ENCODE measurements at places on chromosomes 12 and 14.

DNA sequence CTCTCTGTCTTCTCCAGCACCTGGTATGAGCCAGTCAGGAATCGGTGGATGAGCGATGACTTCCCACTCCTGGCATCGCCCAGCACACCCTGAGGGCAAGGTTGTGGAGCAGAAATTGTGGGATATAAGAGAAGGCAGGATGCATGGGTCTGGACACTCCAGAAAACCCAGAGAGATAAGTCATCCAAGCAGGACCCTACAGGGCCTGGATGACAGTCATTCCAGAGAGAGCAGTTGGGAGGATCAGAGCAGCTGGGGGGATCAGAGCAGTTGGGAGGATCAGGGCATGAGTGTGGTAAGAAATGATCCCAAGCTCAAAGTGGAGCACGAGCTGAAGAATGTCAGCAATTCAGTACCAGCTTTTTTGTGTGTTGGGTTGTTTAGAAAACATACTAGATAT lies 4.0 kb downstream of the AGAP2 start:
- DNase-seq, result no peak

DNA sequence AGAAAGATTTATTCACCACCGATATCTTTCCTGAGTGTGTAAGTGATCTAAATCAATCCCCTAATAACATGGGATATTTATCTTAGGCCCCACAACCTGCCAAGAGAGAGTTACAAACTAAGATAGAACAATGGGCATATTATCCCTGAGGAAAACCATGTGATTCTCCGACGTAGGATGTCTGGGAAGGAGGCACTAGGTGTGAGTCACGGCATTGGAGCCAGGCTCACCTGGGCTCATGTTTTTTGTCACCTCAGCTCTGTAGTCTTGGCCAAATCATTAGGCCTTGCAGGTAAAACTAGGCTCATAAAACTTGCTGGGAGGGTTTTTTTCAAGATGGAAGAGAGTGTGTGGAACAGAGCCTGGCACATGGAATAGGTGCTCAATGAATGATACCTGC lies 129.7 kb upstream of the PLEKHG7 start:
- DNase-seq, result no peak

DNA sequence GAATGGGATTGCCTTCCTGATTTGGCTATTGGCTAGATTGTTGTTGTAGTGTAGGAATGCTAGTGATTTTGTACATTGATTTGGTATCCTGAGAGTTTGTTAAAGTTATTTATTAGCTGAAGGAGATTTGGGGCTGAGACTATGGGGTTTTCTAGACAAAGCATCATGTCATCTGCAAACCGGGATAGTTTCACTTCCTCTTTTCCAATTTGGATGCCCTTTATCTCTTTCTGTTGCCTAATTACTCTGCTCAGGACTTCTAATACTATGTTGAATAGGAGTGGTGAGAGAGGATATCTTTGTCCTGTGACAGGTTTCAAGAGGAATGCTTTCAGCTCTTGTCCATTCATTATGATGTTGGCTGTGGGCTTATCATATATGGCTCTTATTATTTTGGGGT lies 265.7 kb upstream of the MGAT4C start:
- DNase-seq, result no peak

DNA sequence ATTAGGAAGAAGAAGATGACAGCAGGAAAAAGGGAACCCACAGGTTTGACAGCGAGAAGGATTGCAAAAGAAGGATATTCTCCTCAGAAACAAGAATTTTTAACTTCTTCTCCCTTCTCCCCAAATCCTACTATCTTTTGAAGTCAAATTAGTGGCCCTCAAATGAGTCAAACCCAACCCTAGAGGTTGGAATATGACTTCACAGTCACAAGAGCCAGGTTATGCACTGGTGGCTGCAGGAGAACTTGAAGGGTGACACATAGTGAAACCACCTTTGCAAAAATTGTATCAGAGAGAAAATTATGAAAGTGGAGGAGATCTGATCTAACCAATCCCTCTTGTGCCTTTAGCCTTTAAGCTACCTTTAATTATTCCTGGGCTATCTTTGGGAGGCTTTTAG lies 386.2 kb upstream of the CCDC196 start:
- DNase-seq, result no peak

DNA sequence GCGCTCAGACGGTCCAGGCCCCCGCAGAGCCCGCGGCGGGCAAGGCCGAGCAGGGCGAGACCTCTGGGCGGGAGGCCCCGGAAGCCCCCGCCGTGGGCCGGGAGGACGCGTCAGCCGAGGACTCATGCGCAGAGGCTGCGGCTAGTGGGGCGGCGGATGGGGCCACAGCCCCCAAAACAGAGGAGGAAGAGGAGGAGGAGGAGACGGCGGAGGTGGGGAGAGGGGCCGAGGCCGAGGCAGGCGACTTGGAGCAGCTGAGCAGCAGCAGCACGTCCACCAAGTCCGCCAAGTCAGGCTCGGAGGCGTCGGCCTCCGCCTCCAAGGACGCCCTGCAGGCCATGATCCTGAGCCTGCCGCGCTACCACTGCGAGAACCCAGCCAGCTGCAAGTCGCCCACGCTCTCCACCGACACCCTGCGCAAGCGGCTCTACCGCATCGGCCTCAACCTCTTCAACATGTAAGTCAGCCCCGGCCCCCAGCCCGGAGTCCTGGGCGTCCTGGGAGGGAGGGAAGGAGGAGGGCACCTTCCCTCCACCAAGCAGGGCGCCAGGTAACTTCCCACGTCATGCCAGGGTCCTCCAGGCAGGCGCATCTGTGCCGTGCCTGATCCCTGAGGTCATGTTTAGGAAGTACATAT lies 72.4 kb downstream of the IQSEC3 start:
- no peak for DNase-seq

- DNase-seq, result peak; percentile 73
These were observed 44.4 kb downstream of the GIT2 start for GRCh38 chr12:109951751-109952150.

DNA sequence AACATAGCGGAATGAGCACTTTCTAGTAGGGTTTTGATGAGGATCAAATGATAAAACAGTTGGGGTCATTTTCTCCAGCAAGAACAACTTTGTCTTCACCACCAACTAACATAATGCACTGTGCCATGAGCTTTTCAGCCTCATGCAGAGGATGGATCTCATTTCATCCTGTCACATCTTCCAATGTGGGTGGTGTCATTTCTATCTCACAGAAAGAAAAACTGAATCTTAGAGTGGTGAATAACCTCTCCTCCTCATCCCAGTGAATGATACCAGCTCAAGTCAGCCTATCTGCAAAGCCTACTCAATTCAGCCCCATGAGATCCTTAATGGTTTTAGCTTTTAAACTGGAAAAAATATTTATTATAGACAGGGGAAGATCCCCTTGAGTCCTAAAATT lies 1147.2 kb downstream of the VRK1 start:
- no peak for DNase-seq

- DNase-seq, result no peak
These were observed 18.6 kb downstream of the LRTM2 start for GRCh38 chr12:1838994-1839365.

DNA sequence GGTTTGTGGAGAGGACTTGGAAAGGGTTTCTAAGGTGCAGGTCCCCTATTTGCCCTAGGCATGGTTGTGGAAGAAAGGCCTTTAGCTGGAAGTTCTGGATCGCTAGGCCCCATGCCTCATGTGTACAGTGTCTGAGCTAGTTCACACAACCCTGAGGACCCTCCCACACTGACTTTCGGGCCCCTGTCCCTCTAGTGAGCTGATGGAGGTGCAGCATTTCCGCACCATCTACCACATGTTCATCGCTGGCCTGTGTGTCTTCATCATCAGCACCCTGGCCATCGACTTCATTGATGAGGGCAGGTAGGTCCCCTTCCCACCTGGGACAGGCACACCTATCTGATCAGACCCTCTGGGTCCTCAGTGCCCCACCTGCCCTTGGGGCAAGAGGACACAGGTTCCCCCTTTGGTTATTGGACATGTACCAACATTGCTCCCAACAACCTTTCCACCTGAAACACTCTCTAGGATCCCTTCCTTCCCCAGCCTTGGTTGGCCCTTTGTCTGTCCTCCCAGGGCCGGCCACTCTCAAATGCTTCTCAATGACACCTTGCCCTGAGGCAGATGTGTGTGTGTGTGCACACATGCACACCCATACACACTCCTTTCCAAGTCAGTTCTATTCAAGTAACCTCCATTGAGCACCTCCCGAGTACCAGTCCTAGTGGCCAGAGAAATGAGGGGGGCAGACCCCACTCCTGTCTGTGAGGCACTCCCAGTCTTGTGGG lies 2.6 kb downstream of the SOAT2 start:
- DNase-seq, result no peak

DNA sequence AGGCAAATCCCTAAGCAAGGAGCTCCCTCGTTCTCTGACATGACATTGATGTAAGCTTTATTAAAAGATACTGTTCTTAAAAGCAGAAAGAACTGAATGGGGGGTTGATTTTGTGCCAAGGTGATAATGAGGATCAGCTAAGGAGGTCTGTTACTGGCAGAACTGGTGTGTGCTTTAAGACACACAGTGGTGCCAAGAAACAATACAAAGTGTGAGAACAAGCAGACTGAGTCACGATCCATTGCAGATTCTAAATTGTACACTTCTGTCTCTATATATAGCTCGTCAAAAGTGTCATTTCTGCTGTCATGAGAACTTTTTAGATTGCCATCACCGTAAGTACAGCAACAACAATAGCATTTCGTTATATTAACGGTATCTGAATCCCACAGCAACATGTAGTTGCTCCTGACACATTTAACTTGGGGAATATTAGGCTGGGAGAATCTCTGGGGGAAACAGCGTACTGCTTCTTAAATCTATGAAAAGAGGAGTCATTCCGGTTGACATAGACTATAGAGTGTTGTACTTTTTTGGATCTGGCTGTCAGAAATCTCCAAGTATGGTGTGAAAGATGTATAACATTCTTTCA lies 151.3 kb upstream of the PRKD1 start:
- no peak for DNase-seq

DNA sequence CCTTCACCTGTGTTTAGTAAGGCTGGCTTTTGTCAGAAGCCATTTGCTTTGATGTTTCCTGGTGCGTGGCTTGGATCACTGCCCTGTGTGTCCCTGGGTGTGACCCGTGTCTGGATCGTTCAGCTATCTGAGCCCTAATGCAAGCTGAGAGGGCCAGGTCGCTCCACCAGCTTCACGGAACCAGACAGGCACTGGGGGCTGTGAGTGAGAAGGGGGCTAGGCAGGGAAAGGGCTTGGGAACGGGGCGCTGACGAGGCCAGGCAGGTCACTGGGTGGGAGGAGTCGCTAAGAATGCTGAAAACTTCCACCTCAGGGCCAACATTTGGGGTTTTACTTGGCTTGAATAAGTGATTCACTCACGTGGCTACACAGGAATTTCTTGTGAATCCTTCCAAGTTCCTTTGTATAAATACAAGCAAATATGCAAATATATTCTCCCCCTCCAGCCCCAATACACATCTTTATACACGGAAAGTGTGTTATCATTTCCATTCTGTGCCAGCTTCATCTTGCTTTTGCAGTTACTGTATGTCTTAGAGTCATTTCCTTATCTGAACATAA lies 24.2 kb upstream of the MMP17 start:
- DNase-seq, result no peak

DNA sequence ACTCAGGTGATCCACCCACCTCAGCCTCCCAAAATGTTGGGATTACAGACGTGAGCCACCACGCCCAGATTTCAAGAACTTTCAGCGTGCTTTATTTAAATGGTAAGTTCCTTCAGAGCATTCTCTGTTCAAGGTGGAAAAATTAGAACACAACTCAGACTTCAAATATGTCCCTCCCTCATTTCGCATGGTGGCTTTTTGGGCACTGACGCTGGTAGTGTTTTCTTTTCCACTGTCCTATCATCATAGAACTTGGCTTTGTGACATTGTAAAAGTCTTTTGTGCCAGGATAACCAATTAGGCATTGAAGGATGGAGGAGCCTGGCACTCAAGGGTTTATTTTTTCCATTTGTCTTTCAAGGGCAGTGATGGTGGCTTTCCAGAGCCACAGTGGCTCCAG lies 190.8 kb downstream of the NUAK1 start:
- DNase-seq, result no peak

DNA sequence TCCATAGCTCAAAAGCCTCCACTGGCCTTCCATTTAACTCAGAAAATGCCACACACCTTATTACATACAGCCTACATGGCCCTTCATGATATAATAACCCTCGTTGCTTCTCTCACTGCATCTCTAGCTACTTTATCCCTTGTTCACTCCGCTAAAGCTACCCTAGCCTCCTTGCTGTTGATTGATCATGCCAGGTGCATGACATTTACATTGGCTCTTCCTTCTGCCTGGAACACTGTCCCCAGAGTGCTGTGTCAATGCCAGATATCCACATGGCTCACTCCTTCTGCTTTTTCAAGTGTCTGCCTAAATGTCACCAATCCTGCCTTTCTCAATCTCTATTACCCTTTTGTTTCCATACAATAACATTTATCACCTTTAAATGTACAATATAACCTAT lies 58.3 kb downstream of the CAND1 start:
- DNase-seq, result peak; percentile 28

DNA sequence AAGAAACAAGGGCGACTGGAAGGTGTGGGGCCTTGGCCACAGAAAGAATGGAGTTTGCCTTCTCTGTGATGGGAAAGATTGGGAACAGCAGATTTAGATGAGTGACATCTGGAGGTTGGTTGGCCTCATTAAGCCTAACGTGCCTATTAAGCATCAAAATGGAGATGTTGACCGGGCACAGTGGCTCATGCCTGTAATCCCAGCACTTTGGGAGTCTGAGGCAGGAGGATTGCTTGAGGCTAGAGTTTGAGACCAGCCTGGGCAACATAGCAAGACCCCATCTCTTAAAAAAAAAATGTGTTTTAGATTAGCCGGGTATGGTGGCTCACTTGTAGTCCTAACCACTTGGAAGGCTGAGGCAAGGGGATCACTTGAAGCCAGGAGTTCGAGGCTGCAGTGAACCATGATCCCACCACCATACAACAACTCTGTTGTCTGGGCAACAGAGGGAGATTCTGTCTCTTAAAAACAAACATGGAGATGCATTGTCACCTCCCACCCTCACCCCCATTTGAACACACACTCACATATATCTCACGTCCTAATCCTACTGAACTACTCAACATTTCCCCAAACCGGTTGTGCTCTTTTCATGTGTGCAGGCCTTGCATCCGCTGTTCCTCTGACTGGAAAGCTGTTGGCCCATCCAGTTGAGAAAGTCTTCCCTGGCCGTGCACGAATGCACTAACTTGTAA lies 172.1 kb downstream of the ETV6 start:
- peak; percentile 82 for DNase-seq

DNA sequence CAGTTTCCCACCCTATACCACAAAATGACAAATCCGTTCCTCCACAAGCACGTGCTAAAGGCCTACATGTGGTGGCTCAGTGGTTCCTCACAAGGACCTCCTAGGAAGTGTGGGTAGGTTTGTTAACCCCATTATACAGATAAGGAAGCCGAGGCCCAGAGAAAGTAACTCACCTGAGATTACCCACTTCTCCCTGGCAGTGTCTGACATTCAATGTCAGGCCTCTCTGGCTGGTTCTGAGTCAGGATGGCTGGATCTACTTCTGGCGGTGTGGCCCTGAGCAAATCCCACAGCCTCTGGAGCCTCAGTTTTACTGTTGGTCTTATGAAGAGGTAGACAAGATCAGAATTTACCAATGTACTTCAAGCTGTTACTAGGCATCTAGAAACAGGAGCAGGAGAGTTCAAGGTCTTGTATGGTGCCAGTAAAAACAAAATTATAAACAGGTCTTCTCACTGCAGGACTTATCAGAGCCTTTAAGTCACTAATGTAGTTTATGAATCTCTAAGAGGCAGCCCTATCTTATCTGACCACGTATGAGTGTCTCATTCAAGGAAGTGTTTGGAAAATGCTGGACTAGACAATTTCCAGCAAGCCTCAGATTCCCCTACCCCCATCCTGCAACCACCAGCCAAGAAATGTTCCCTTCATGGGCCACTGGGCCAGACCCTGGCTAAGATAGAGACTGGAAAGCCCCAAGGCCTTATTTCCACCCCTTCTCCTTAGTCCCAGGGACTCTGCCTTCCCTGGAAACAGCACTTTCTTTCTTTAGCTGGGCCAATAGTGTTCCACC lies 4.2 kb downstream of the HSPB8 start:
- DNase-seq, result no peak

Measured in DMS53 (cell line).